Stimulated activated CD4-positive, alpha-beta T cell treated with anti-CD3 and anti-CD28 coated beads, Interleukin-1b, Interleukin-23, amount 100 ng/mL, for 1 hour (primary cell): ENCODE measurements at places on chromosomes 11 and 22.
A peak's percentile ranks its signal among the peaks of the same experiment; 100 is the strongest.

DNA sequence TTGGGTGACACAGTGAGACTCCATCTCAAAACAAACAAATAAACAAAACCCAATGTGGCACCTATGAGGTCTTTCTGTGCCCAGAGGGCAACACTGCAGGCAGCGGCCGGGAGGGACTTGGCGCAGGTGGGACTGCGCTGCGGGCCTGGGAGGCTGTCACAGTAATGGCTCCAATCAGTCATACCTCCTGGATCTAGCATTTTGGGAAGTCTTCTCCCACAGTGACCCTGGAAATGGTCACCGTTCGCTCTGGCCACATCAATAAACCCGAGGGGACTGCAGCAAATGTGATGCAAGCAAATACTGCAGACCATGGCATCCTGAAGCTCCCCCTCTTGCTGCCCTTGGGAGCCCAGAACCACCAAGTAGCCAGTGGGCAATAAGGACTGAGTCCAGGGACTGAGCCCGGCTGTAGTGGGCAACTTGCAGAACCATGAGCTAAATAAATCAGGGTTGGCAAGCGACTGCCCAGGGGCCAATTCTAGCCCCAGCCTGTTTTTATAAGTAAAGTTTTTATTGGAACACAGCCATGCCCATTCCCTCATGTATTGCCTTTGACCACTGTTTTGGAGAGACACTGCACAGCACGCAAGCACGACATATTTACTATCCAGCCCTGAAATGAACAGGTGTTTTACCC is 15.4 kb downstream of the SHANK2 start:
- no peak for DNase-seq

DNA sequence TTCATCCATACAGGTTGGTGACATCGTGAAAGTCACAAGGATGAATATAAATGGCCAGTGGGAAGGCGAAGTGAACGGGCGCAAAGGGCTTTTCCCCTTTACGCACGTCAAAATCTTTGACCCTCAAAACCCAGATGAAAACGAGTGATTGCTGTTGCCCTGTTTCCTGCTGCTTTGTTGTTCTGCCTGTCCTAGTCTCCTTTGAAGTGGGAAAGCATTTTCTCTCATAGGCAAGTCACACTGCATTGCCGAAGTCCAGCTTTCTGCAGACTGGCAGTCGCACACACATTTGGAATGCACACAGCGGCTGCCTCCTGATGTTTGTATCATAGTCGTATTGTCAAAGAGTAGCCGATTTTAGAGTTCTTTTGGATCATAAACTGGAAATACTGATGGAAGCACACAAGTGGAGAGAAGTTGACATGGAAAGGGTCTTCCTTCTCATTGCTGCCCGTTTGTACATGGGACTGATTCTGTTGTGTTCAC is 17.3 kb upstream of the AIFM3 start:
- no peak for DNase-seq

- no peak for DNase-seq
Measured at GRCh38 chr22:42596336-42596735, 18.3 kb downstream of the POLDIP3 start.

GRCh38 chr11:60830478-60831142 is 11.3 kb upstream of the CCDC86 start:
- DNase-seq, result no peak

DNA sequence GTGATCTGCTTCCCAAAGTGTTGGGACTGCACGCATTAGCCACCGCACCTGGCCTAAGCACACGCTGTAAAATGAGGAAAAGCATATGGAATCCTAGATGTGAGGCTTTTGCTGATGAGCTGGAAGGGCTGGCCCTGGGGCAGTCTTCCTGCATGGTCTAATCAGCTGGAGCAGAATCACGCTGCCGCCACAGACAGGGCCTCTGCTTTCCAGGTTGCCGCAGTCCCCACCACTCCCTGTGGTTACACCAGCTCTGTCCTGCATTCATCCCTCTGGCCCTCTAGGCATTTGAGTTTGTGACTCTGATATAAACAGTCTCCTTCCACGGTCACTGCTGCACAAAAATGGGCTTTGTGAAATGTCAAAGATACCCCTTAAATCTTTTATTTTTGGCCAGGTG is 17.1 kb downstream of the RPS6KA4 start:
- no peak for DNase-seq

DNA sequence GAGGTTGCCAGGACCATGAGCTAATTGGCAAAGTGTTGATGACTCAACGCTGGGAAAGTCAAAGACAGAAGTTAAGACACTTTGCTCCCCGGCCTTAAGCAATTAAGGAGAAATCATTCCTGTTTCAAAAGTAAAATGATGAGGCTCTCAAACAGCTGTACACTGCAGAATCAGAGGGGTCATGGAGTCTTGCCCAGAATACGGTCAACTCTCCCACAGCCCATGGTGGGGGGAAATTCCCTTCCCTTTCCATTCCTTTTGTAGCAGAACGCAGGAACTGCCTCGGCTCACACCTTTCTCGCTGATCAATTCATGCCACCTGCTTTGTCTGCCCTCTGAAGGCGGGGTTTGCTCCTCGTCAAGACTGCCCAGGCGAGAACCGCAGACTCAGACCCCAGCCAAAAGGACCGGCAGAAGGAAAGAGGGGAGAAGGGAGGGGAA is 52.8 kb downstream of the MN1 start:
- DNase-seq, result no peak

DNA sequence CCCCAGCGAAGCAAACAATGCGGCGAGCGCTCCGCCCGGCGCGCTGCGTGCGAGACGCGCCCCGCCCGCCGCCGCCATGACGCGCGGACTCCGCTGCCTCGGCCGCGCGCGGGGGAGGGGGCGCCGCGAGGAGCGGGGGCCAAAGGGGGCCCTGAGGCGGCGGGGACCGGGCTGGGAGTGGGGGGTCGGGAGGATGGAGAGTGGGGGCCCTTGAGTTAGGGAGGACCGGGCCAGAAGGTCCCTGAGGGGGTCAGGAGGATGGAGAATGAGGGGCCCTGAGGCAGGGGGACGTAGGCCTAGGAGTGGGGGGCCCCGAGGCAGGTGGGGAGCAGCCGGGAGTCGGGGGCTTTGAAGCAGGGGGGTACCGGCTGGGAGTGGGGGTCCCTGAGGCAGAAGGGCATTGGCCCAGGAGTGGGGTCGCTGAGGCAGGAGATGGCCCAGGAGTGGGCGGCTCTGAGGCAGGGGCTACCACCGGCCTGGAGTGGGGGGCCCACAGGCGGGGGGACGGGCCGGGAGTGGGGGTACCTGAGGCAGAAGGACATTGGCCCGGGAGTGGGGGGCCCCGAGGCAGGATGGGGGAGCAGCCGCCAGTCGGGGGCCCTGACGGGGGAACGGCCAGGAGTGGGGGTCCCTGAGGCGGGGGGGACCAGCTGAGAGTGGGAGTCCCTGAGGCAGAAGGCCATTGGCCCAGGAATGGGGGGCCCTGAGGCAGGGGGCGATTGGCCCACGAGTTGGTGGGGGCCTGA is at the start of gene BRD1:
BRD1 (minus strand) TSS at position 21 of the 746 bp plus-strand sequence. CDS start 3,556 bp downstream, outside the sequence.
- peak; percentile 23 for DNase-seq

- DNase-seq, result no peak
Measured at GRCh38 chr11:5288906-5289550, 12.7 kb downstream of the OR51B4 start.

- DNase-seq, result no peak
Measured at GRCh38 chr22:38789606-38790005, 4.3 kb downstream of the DNAL4 start.

- no peak for DNase-seq
Measured at GRCh38 chr11:12696911-12697581, 22.8 kb downstream of the TEAD1 start.

GRCh38 chr22:36330655-36331305 is 57.0 kb downstream of the MYH9 start:
- DNase-seq, result no peak

- peak; percentile 24 for DNase-seq
Measured at GRCh38 chr11:6353367-6353987, 33.2 kb upstream of the CAVIN3 start.
